ENCODE measurements at places on chromosomes 5 and 9.

DNA sequence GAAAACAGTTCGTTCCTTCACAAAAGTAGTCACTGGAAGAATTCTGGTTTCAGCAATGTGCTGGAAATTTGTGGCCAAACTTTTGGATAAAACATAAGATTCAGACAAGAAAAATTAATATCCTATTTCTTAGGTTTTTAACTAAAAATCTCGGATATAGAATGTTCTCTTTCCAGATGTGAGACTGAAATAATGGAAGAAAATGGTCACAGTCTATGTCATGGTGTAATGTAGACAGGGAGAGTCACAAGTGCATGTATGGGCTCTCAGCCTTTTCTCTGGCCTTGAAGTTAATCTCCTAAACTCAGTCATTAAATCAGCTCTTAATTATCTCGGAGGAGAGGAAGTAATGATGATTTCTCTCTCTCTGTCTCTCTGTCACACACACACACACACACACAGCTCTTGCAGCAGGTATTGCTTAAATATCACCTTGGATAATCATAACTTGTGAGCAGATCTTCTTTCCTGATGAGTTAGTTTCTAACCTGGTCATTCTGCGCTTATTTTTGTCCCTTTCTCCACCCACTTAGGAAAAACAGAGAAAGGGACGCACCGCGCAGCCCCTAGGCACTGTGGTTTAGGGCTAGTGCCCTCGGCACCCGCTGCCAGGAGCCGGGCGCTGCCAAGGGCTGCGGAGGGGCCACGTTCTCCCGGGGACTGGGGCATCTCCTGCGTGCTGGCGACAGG is 672 bp upstream of the ITGA2 start:
- no peak for DNase-seq

DNA sequence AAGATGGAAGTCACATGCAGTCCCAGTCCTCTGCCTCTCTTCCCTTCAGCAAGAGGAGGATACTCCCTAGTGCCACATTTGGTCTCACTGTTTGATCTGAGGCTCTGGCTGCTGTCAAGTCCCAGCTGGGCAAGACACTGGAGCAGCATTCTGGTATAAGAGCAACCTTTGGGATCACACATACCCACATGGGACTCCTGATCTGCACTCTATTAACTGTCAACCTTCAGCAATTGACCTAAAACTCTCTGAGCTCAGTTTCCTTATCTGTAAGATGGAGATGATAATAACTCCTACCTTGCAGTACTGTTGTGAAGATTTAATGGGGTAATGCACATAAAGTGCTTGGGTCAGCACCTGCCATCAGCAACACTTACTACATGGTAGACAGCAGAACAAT is 437.9 kb downstream of the PIK3R1 start:
- DNase-seq = no peak

GRCh38 chr5:180866985-180867384 is 5.9 kb upstream of the ZFP62 start:
- DNase-seq = no peak

GRCh38 chr5:175847503-175847902 is 23.9 kb upstream of the CPLX2 start:
- DNase-seq = peak; percentile 15

GRCh38 chr9:95876138-95876444 is 600 bp downstream of the ERCC6L2 start:
- no peak for DNase-seq

DNA sequence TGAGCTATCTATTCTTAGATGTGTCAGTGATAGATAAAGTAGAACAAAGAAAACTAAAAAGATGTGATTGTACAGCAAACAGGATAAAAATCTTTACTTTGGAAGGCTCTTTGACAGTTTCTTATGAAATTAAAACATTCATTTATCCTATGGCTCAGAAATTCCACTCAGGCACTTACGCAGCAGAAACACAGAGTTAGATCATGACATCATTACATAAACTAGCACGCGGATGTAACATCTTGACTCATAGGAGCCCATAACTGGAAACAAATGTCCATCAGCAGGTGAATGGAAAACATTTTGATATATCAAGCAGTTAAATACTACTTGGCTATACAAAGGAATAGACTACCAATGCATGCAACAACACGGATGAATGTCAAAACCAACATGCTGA is 45.3 kb downstream of the ICE1 start:
- peak; percentile 79 for DNase-seq

GRCh38 chr9:91809581-91810285 is 140.3 kb downstream of the ROR2 start:
- DNase-seq = peak; percentile 33

DNA sequence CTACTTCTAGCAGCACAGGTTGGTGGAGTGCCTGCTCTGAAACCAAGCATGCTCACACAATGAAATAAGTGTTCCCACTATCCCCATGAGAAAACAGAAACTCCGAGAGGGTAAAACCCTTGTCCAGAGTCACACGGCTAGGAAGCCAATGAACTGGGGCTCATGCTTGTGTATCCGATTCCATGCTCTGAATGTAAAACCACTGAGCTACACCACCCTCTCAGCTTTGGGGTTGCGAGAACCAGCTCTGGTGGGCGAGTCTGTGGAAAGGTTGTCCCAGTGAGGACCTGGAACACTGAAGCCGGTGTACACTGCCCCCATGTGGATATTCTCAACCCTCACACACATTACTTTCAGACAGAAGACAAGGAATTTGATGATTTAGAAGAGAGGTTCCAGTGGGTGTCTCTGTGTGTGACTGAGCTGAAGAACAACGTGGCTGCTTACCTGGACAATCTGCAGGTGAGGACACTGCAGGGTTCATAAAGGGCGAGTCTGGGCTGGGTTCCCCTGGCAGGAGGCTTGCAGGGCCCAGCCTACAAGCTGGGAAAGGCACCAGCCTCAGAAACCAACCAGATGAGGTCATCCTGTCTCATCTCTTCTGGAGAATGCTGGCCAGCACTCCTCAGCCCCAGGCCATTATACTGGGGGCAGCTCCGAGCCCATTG is 37.4 kb downstream of the ARHGEF37 start:
- peak; percentile 72 for DNase-seq

- no peak for DNase-seq
These were observed 457.5 kb downstream of the ENC1 start for GRCh38 chr5:74183041-74183440.

DNA sequence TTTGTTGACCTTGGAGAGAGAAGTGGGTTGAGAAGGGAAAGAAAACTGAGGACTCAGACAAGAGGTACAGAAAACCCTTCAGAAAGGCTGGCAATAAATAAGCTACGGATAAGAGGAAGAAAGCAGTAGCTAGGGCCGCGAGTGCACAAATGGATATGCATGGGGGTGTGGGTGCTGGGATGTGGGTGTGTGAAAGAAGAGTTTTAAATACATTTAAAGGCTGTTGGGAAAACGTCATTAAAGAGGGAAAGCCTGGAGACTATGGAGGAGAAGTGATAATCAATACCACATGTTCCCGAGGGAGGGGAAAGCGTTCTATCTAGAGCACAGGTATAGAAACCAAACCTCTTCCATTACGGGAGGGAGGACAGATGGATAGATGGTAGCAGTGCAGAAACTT is 177.2 kb downstream of the TSSK1B start:
- no peak for DNase-seq

GRCh38 chr5:130963798-130964197 is 201.3 kb downstream of the HINT1 start:
- no peak for DNase-seq

GRCh38 chr5:133240425-133241091 is 188.7 kb downstream of the HSPA4 start:
- peak; percentile 98 for DNase-seq

GRCh38 chr5:180908998-180909731 is 10.2 kb downstream of the BTNL8 start:
- no peak for DNase-seq

GRCh38 chr9:134807716-134808446 is 72.7 kb upstream of the FCN2 start:
- DNase-seq = peak; percentile 60
